ENCODE measurements at places on chromosomes 7 and 10. TPM values are rescaled to one million over a fixed set of nuclear protein-coding genes. Genes with fewer than 3 reads are reported as not detected.

The PON2 gene
- total RNA-seq = 49.7 TPM

The ELFN1 gene
- 0.85 TPM for total RNA-seq

The CFAP70 gene
- 1.9 TPM for total RNA-seq

The TRIM74 gene
- not detected for total RNA-seq

The ADRB1 gene
- total RNA-seq = 0.27 TPM

The AOAH gene
- total RNA-seq = 22.6 TPM

The MYL10 gene
- not detected for total RNA-seq

The NPY gene
- total RNA-seq = not detected

The OR9A2 gene
- not detected for total RNA-seq

- DNase-seq = no peak
- H3K27me3 ChIP-seq = no peaks in the 10 kb centered on the region
- H3K27ac ChIP-seq = no peak overlapping the region
- no peaks in the 10 kb centered on the region for H3K4me1 ChIP-seq
Measured at GRCh38 chr10:132774902-132775863, 10.8 kb downstream of the NKX6-2 start.

- H3K27me3 ChIP-seq = no peaks in the 10 kb centered on the region
- no peak for DNase-seq
- H3K4me3 ChIP-seq = no peak overlapping the region
- no peak overlapping the region for H3K27ac ChIP-seq
- H3K36me3 ChIP-seq = no peaks in the 10 kb centered on the region
Measured at GRCh38 chr10:60388116-60388625, 1.5 kb downstream of the ANK3 start.

DNA sequence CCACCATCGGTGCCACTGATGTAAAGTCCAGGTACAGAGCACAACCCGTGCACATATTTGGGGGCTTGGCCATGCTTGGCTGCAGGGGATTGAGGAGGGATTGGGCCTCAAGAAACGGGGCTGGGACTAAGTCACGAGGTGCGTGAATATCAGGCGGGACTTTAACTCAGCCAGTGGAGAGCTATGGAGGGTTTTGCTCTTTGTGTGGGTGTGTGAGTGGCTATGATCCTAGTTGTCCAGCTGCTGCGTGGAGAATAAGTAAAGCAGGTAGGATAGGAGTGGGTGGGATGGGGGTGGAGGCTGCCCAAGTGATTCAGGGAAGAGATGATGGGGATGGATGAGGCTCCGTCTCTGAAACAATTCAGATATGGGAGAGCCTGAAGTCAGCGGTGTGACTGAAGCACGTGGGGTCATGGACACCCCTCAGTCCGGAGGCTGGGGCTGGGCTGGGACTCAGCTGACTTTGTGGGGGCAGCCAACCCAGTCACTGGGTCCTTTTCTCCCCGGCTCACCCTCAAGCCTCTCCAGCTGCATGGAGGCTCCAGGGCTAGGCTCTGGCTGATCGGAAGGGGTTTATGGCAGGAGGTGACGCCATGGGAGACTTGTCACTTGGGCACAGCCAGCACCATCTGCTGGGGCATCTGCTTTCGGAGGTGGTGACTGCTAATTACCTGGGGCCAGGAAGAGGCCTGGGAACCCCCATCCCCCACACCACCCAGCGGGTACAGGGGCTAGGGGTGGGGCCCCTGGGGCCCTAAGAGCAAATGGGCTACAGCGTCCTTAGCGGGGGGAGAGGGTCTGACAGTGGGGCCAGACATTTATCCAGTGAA is 1.7 kb upstream of the LFNG start:
- no peaks in the 10 kb centered on the region for H3K27me3 ChIP-seq
- no peak overlapping the region for H3K27ac ChIP-seq
- DNase-seq = no peak
- H3K4me1 ChIP-seq = no peaks in the 10 kb centered on the region

GRCh38 chr10:29555746-29556481 is 78.9 kb downstream of the SVIL start:
- no peaks in the 10 kb centered on the region for H3K27me3 ChIP-seq
- no peak for DNase-seq
- no peak overlapping the region for H3K4me3 ChIP-seq
- peaks cover 55% of the 10 kb centered on the region for H3K4me1 ChIP-seq
- H3K36me3 ChIP-seq = peaks cover 35% of the 10 kb centered on the region

DNA sequence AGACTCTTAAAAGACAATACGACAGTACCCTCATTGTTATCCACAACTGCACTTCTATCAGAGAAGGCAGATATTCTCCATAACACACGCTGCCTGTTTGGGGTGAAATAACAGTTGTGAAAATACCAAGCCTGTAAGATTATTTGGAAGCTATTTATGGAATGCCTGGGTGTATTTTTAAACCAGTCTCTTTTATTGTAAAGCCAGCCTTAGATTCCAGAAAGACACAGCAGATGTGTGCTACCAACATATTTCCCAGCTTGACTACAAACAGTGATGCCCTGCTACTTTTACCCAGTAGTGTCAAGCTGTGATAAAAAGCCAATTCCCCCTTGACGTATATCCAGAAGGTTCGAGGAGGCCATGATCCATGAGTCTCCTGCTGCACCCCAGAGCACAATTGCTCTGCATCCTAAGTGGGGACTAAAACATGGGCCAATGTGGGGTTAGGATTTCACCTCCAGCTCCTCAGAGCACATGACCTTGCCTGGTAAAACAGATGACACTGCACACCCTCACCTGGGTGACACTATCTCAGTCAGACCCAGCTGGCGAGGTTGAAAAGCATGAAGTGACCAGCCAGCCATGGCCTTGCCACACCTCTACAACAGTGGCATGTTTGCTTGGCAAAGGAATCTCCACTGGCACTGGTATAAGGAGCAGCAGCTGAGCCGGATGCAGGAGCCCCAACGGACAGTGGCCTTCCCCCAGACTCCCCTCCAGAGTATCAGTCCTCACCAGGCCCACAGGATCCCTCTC is 62.2 kb downstream of the GFRA1 start:
- H3K27me3 ChIP-seq = no peaks in the 10 kb centered on the region
- H3K4me3 ChIP-seq = no peak overlapping the region
- no peak for DNase-seq
- H3K27ac ChIP-seq = no peak overlapping the region
- H3K36me3 ChIP-seq = no peaks in the 10 kb centered on the region

GRCh38 chr10:30063099-30063498 is 3.7 kb upstream of the JCAD start:
- no peak for DNase-seq
- no peaks in the 10 kb centered on the region for H3K27me3 ChIP-seq
- no peaks in the 10 kb centered on the region for H3K36me3 ChIP-seq
- H3K4me1 ChIP-seq = peaks cover 4% of the 10 kb centered on the region
- H3K4me3 ChIP-seq = no peak overlapping the region
- H3K27ac ChIP-seq = no peak overlapping the region

- H3K27ac ChIP-seq = no peak overlapping the region
- no peaks in the 10 kb centered on the region for H3K4me1 ChIP-seq
Measured at GRCh38 chr7:74404741-74405140, 49.0 kb upstream of the GTF2IRD1 start.

DNA sequence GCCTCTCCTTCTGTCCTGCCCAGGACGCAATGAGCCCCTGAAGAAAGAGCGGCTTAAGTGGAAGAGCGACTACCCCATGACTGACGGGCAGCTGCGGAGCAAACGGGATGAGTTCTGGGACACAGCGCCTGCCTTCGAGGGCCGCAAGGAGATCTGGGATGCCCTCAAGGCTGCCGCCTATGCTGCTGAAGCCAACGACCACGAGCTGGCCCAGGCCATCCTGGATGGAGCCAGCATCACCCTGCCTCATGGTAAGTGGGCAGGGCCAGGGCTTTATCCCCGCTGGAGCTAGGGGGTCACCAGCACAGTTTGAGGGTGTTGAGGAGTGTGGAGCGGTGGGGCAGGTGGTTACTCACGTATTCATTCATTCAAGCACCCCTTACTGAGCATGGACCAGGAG is 4.7 kb upstream of the ANKRD2 start:
- no peak for DNase-seq
- H3K4me1 ChIP-seq = peaks cover 12% of the 10 kb centered on the region
- no peak overlapping the region for H3K27ac ChIP-seq
- no peak overlapping the region for H3K4me3 ChIP-seq
- H3K36me3 ChIP-seq = peaks cover 15% of the 10 kb centered on the region
- no peaks in the 10 kb centered on the region for H3K27me3 ChIP-seq

DNA sequence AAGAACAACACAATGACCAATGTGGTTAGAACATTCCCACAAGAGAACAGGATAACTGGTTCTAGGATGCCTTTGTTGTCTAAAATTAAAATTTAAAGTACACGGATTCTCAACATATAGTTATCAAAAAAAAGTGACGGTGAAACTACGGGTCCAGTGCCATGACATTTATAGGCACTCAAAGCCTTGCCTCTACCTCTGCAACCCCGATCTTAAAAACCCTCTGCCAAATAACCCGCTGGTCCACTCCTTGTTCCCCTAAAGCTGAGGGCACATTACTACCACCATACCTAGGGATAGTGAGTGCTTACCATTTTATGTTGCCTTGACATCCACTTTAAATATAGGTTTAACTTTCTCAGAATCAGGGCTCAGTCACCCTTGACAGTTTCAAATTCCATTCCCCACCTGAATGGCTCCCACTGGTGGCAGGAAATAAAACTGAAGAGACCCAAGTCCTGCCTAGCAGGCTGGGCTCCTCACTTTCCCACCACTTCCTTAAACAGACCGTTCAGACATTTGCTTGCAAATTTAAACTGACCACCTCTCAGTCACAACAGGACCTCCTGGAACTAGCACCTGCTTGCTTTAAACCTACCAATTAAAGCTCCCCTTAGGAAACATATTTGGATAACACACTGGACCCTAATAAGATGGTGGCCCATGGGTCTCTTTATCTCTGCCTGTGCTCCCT is 169.9 kb upstream of the ASAH2 start:
- no peak overlapping the region for H3K4me3 ChIP-seq
- H3K27me3 ChIP-seq = no peaks in the 10 kb centered on the region
- DNase-seq = no peak
- H3K36me3 ChIP-seq = no peaks in the 10 kb centered on the region

GRCh38 chr7:8975681-8976080 is 542.3 kb downstream of the NXPH1 start:
- no peak overlapping the region for H3K27ac ChIP-seq
- no peaks in the 10 kb centered on the region for H3K36me3 ChIP-seq
- H3K4me3 ChIP-seq = no peak overlapping the region
- H3K4me1 ChIP-seq = no peaks in the 10 kb centered on the region
- no peak for DNase-seq
- H3K27me3 ChIP-seq = no peaks in the 10 kb centered on the region

- no peak for DNase-seq
- H3K4me3 ChIP-seq = no peak overlapping the region
- no peaks in the 10 kb centered on the region for H3K27me3 ChIP-seq
- no peaks in the 10 kb centered on the region for H3K36me3 ChIP-seq
- no peak overlapping the region for H3K27ac ChIP-seq
Measured at GRCh38 chr10:3654496-3654895, 130.5 kb downstream of the KLF6 start.

DNA sequence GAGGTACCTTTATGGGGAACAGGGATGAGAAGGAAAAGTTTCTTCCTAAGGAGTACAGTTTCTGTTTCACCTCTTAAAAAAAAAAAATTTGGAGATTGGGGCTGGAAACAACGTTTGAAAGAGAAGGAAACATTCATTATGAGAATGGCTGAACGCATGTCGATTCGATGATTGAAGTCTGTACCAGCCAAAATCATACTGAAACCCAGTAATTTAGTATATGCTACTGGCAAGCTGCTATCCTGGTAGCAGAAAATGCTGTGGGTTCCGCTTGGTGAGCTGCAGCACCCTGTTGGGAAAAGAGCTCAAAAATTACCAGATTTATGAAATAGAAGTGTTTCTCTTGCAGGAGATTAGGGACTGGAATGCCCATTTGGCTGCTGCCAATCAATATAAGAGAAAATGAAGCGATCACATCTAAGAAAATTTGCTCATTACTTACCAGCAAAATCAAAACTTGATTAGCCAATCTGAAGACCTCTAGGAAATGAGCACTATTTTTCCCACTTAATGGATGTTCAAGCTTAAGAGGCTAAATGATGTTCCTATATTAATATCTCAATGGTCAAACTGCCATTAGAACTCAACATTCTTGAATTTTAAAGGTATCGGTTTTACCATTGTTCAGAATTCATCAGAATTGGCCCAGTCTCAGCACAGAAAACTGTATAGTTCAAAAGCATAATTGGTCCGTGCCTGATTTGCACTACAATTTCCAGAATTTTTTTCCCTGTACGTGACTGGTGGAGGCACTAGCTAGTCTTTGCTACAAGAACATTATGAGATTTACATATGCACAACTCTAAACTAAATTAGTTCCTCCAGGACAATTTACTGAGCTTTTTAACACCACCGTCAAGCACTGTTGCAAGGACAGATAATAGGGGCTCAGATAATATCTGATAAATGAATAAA is 1.2 kb upstream of the ITGB1 start:
- DNase-seq = no peak
- H3K4me3 ChIP-seq = peak overlapping the region; percentile 96
- H3K27ac ChIP-seq = peak overlapping the region; percentile 98
- H3K4me1 ChIP-seq = peaks cover 36% of the 10 kb centered on the region

GRCh38 chr10:60423920-60424319 is 34.2 kb upstream of the ANK3 start:
- no peaks in the 10 kb centered on the region for H3K27me3 ChIP-seq
- peaks cover 4% of the 10 kb centered on the region for H3K4me1 ChIP-seq
- H3K27ac ChIP-seq = no peak overlapping the region
- no peak for DNase-seq
- no peak overlapping the region for H3K4me3 ChIP-seq

DNA sequence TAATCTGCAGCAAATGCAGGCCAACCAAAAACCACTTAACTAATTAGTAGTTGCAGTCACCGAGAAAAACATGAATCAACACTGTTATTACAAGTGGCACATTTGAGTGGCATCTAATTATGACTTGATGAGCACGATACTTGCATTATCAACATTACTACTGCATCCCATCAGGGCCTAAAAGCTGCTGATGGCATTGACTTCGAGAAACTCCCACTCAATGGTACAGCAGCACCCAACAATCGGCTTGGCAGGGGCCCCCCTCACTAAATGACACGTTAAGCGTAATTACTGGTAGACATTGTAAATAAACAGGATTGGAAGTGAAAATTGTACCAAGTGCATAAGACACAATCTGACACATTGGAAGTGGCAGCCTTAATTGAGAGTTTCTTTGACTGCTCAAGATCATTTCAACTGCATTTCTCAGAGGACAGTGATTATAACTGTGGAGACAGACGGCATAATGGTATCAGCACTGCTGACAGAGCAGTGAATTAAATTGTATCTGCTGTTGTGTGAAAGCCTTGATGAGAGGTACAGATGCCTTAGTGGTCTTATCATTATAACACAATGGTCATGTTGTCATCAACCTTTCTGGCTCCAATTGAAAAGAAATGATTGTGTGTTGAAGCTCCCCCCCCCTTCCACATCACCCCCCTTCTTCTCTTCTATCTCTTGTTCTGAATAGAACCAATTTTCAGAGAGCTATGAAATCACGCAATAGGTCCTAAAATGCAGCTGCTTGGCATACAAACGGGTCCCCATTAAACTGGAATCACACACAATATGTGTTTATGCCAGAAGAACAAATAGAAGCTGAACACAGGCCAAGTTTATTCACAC is 43.4 kb downstream of the SHTN1 start:
- no peaks in the 10 kb centered on the region for H3K36me3 ChIP-seq
- H3K27ac ChIP-seq = no peak overlapping the region
- no peak overlapping the region for H3K4me3 ChIP-seq
- no peak for DNase-seq
- no peaks in the 10 kb centered on the region for H3K4me1 ChIP-seq

GRCh38 chr7:11427686-11428273 is 404.2 kb downstream of the THSD7A start:
- H3K4me3 ChIP-seq = no peak overlapping the region
- no peaks in the 10 kb centered on the region for H3K36me3 ChIP-seq
- no peaks in the 10 kb centered on the region for H3K27me3 ChIP-seq
- DNase-seq = no peak
- no peaks in the 10 kb centered on the region for H3K4me1 ChIP-seq

- H3K27ac ChIP-seq = no peak overlapping the region
- H3K36me3 ChIP-seq = no peaks in the 10 kb centered on the region
- no peak for DNase-seq
Measured at GRCh38 chr10:114363745-114364454, 40.4 kb downstream of the AFAP1L2 start.

All from thoracic aorta (tissue), 2 donors.